ENCODE measurements at places on chromosomes 12 and 14.

GRCh38 chr14:62897771-62898170 lies 147.5 kb downstream of the KCNH5 start:
- no peaks in the 10 kb centered on the region for H3K4me1 ChIP-seq
- H3K4me3 ChIP-seq, result no peak overlapping the region
- no peak for DNase-seq
- H3K27ac ChIP-seq, result no peak overlapping the region
- no peaks in the 10 kb centered on the region for H3K27me3 ChIP-seq

GRCh38 chr14:30058401-30058800 lies 130.8 kb upstream of the PRKD1 start:
- H3K27me3 ChIP-seq, result peaks cover 17% of the 10 kb centered on the region
- no peaks in the 10 kb centered on the region for H3K36me3 ChIP-seq
- no peak overlapping the region for H3K27ac ChIP-seq
- no peaks in the 10 kb centered on the region for H3K4me1 ChIP-seq
- DNase-seq, result no peak

- peaks cover 16% of the 10 kb centered on the region for H3K27me3 ChIP-seq
- H3K4me1 ChIP-seq, result no peaks in the 10 kb centered on the region
- no peak for DNase-seq
- no peak overlapping the region for H3K27ac ChIP-seq
- no peak overlapping the region for H3K4me3 ChIP-seq
Observed at GRCh38 chr14:69475194-69475818, 9.2 kb upstream of the PLEKHD1 start.

- no peaks in the 10 kb centered on the region for H3K27me3 ChIP-seq
- peaks cover 14% of the 10 kb centered on the region for H3K4me1 ChIP-seq
- H3K4me3 ChIP-seq, result no peak overlapping the region
- H3K36me3 ChIP-seq, result no peaks in the 10 kb centered on the region
- H3K27ac ChIP-seq, result no peak overlapping the region
- no peak for DNase-seq
Observed at GRCh38 chr12:20629414-20630156, 65.5 kb upstream of the SLCO1C1 start.
